ENCODE measurements at places on chromosomes 4 and X.

GRCh38 chr4:145819101-145819852, 119.3 kb downstream of the ZNF827 start:
- no peak for DNase-seq

DNA sequence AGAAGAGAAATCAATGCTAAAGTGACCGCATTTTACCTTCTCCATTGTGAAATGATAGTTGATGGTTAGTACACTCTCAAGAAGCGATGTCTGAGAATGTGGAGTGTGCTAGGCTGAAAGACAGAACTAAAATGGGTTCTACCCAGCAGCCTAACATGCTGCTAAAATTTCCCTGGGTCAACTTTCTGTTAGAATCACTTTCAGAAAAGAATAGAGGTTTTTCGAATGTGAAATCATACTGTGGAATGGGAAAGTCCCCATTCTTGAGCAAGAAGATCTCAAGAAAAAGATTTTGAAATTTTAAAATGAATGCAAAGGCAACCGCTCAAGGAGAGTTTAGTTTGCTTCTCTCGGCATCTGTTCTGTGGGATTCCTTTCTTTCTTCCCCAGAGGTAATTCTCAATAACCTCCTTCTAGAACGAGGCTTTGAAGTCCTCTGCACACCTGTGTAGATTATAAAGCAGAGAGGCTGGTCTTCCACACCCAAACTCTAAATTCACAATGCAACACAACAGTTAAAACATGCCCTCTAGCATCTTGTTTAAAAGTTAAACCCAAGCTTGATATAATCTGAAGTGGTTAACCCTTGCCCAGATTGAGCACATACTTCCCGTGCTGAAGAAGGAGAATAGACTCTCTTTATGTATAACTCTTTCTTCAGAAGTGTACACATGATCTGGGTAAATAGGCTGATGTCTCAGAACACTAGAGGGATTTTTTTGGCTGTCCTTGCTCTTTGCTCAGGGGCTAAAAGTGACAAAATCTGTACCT, 208.7 kb upstream of the KLF3 start:
- no peak for DNase-seq

DNA sequence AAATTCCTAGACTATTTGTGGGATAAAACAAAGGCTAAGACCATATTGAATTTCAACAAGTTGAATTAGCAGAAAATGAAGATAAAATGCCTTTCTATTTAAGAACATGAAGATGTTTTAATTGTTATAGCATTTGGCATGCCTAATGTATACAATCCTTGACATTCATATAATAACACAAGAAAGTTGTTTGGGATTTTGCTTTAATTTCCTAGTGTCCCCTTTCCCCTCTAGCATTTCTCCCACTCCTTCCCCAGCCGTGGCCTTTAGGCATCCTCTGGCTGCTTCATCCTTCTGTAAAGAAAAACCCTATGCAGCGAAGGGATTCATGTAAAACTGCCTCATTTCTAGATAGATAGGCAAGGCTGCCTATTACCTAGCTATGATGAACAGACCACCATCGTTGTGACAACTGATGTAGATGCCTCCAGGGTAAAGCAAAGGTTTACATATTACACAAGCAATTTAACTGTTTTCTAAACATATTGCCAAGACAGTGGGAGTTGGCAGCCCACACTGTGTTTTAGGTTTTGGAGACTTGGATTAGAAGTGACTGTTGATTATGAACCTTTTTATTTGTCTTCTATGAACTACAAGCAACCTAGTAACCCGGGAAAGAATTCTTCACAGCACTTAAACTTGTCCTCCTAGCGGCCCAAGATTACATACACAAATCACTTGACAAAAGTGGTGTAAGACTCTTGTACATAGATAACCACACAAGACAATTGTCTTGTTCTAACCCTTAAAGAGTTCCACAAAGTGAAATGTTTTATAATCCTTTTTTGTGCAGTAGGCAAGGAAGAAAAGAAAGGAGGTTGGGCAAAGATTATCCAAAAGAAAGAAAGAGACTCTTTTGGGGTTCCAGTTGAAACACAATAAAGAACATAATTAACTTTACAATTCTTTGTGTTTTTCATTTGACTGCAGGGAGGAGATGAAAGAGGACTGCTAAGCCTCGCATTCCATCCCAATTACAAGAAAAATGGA, 59.9 kb downstream of the HHIP start:
- DNase-seq, result no peak

GRCh38 chrX:28022371-28022770, 41.1 kb upstream of the DCAF8L1 start:
- DNase-seq, result no peak
